CD4-positive, alpha-beta T cell treated with Interleukin-15 for 4 hours (primary cell): ENCODE measurements at places on chromosomes 4 and X.

GRCh38 chrX:97096385-97096784 is 212.7 kb downstream of the RPA4 start:
- DNase-seq = no peak

GRCh38 chrX:135408794-135409193 is 12.9 kb upstream of the SMIM10L2A start:
- no peak for DNase-seq

GRCh38 chrX:137792214-137792613 is 226.3 kb downstream of the ZIC3 start:
- DNase-seq = no peak

GRCh38 chr4:122861172-122861943 is 34.7 kb downstream of the FGF2 start:
- DNase-seq = no peak

- no peak for DNase-seq
Observed at GRCh38 chr4:174554231-174554728, 32.0 kb upstream of the HPGD start.

DNA sequence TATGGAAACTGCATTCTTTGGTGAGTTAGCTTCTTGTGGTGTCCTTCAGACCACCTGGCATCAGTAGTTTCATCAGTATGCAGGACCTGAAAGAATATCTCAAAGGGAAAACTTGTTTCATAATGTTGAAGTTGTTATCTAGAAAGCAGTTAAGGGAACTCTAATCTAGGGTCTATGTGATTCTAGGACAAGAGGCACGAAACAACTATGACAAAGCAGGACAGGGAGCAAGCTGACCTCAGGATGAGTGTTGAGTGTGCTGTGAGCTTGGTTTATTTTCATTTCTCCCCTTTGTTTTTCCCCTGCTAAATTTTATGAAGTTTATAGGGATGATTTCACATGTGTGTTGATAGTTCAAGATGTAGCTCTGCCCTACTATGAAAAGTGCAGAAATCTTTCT is 65.7 kb downstream of the MXRA5 start:
- DNase-seq = no peak

- DNase-seq = no peak
Observed at GRCh38 chr4:71446479-71447081, 107.8 kb downstream of the SLC4A4 start.

DNA sequence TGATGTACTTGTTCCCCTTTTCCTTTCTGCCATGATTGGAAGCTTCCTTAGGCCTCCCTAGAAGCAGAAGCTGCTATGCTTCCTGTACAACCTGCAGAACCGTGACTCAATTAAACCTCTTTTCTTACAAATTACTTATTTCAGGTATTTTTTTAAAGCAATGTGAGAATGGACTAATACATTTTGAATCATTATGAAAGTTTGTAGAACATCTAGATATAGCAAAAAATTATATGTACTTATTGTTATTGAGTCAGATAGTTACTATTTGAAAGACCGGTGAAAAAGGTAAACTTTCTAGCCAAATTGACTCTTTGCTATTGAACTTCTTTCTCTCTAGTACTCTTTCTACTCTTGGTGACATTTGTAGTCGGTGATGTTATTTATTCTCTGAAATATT is 777.3 kb upstream of the GALNTL6 start:
- DNase-seq = no peak

DNA sequence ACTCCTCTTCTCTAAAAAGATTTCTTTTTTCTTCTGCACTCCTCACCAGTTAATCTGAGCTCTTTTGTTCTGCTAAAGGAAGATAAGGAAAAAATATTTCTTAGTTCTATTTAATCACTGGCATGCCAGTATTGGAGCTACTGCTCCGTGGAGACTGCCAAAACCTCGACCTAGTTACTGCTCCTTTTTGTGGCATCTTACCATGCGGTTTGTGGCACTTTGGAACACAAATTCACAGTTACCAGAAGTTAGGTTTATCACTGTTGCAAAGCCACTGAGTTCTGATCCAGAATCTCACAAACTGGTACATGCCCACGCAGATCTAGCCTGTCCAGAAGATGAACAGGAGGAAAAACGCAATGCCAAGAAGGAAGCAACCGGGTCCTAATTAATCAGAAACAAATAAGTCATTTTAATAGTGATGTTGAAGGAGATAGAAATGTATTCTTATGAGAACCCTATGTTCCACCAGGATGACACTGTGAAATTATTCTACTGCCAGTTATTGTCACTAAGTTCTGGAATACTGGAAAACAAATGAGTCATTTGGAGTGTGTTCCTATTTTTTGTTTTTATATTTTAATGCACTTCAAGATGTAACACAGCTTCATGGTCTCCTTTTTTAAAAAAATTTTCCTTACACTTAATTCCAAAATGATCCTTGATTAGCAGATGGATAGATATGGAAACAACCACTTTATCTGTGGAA is 106.7 kb upstream of the GK2 start:
- no peak for DNase-seq

- no peak for DNase-seq
Observed at GRCh38 chrX:154727418-154727817, 23.5 kb downstream of the GAB3 start.

DNA sequence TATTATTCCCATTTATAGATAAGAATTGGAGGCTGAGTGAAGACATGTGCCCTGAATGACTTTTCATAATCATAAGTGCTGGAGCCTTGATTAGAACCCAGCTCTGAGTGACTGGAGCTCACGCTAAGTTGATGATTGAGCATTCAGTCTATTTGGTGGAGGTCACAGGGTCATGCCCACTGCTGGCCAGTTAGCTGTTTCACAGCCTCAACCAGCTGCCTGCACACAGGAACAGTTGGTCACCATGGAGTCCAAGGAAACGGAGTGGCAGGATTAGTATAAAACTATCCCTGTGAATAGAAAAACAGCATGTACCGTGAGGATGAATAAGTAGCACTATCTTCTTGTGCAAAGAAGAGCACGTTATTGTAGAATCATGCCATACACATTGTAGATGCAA is 1.0 kb upstream of the C4orf54 start:
- DNase-seq = no peak

GRCh38 chr4:103645991-103646390 is 73.8 kb downstream of the TACR3 start:
- DNase-seq = no peak

DNA sequence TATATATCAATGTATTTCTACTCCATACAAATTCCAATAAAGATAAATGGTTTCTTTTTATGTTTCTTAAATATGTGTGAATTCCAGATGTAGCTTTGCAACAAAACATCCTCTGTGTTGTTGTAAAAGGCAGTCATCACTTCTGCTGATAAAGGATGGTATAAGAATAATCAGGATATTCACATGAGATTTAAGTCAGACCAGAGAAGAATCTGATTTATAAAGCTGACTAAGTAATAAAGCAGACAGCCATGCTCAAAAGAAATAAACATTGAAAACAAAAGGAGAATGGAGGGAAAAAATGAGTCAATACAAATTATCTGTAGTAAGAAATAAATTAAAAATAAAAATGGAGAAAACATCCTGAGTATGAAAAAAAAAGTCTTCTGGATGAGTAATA is 27.0 kb upstream of the SLC7A11 start:
- DNase-seq = no peak

GRCh38 chr4:109578846-109579245 is 18.8 kb downstream of the MCUB start:
- DNase-seq = no peak

- no peak for DNase-seq
Observed at GRCh38 chr4:7194251-7195140, 2.2 kb downstream of the SORCS2 start.

DNA sequence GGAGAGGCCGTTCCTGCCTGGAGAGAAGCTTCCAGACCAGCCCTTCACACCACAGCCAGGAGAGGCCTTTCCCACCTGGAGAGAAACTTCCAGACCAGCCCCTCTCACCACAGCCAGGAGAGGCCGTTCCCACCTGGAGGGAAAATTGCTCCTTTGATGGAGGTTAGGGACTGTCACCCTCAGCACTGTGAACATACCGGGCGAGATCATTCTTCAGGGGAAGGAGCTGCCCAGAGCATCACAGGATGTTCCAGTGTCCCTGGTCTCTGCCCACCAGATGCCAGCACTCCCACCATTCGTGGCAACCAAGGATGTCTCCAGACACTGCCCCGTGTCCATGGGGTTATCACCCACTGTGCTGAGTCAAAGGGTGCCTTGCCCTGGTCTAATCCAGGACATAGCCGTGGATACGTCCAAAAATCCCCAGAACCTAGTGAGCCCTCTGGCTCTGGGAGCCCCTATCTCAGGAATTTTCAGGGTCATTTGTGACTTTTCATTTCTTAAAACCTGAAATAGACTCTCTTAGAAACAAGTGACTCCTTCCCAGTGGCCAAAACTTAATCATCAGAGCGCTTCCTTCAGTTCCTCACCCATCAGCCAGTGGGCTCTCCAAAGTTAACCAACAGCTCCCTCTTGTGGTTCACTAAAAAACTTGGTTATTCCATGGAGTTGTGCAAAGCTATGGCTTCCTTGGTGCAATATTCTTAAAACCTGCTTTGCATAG is 80.2 kb downstream of the CRMP1 start:
- DNase-seq = peak; percentile 37

- DNase-seq = no peak
Observed at GRCh38 chr4:3497523-3498389, 34.5 kb downstream of the LRPAP1 start.
